ENCODE measurements at places on chromosomes 5 and 9. TPM values are rescaled to one million over a fixed set of nuclear protein-coding genes. Genes with fewer than 3 reads are reported as not detected.

- DNase-seq: no peak
Measured at GRCh38 chr9:71858812-71859211, 52.2 kb downstream of the ABHD17B start.

DNA sequence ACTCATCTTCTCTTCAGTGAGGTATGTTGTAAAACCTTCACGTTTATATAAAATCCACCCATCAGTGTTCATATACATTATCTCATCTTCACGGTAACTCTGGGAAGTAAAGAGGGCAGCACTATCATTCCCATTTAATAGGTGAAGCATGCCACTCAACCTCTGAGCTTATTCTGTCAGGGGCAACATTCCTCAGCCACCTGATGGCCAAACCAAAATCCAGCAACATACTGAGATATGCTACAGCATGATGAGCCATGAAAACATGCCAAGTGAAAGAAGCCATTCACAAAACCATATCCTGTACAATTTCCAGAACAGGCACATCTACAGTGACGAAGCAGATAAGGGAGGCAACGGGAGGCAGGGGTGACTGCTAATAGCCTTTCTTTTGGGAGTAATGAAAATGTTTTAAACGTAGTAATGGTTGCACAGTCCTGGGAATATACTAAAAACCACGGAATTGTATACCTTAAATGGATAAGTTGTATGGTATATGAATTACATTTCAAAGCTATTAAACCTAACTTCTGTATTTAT, 167.4 kb downstream of the TSSK1B start:
- DNase-seq: no peak

DNA sequence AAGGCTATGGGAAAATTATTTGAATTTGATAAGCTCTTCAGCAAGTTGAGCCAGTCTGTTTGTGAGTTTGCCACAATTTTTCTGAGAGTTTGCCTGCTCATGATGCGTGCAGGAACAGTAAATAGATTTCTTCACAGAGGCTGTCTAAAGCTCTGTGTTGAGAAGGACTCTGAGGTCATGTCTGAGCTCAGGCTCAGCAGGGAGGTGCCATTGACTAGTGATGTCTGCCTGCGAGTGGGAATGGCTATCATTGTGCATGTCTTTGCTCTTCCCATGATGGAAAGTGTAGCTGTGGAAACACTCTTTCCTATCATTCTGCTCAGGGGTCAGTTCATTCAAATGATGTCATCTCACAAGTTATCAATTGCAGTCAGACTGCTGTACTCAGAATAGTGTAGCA, 142.8 kb downstream of the RASEF start:
- DNase-seq: no peak

GRCh38 chr9:91746904-91747303, 203.1 kb downstream of the ROR2 start:
- DNase-seq: no peak

GRCh38 chr5:257148-257547, 14.3 kb upstream of the PDCD6 start:
- DNase-seq: no peak

DNA sequence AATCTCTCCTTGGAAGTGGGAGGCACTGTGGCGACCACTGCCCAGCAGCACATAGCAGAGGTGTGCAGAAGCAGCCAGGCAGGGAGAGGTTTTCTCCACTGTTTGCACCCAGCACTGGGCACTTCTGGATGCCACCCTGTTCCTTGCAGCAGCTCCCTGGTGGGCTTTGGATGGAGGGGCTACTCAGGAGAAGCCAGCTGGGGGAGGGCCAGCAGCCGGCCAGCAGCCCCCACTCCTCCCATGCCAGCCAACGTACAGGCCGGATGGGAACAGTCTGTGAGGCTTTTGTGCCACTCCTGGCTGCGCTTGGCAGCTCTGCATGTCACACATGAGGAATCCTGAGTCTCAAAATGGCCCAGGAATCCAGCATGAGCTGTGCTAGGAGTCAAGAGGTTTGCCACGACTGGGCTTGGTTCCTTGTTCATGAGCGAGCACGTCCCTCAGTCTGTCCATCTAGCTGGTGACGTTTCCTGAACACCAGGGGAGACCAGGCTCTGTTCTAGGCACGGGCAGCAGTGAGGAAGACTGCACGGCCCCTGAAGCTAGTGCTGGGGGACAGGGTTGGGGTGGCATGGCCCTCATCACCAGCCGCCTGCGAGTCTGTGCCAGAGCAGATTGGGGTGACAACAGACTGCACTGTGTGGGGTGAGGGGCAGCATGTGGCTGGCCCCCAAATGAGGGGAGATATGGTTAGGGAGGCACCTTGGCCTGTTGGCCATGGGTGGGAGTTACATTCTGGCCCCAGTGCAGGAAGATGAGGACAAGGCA, 10.1 kb downstream of the PHF2 start:
- DNase-seq: no peak

GRCh38 chr5:111505096-111505495, 7.2 kb downstream of the STARD4 start:
- no peak for DNase-seq

GRCh38 chr9:121021301-121021700, 28.8 kb downstream of the C5 start:
- no peak for DNase-seq

GRCh38 chr9:33142535-33142934, 24.6 kb downstream of the B4GALT1 start:
- no peak for DNase-seq

- DNase-seq: no peak
Measured at GRCh38 chr9:6522263-6522662, 109.3 kb downstream of the UHRF2 start.

- DNase-seq: no peak
Measured at GRCh38 chr9:93077811-93078210, 18.2 kb upstream of the CARD19 start.

MIGA2 gene
- 8.9 TPM for total RNA-seq

DDX4 gene
- not detected for total RNA-seq

IL9 gene
- not detected for total RNA-seq

SPOCK1 gene
- not detected for total RNA-seq

Data from HepG2 (cell line).